ENCODE measurements at places on chromosomes 2 and 18. TPM values are rescaled to one million over a fixed set of nuclear protein-coding genes. Genes with fewer than 3 reads are reported as not detected.
A peak's percentile ranks its signal among the peaks of the same experiment; 100 is the strongest.

SPP2 gene
- not detected for total RNA-seq

ALPP gene
- total RNA-seq, result not detected

CHST10 gene
- 10.9 TPM for total RNA-seq

LOXL3 gene
- 13.2 TPM for total RNA-seq

GALNT13 gene
- 0.16 TPM for total RNA-seq

UXS1 gene
- 34.7 TPM for total RNA-seq

VAMP8 gene
- total RNA-seq, result 30.5 TPM

DNA sequence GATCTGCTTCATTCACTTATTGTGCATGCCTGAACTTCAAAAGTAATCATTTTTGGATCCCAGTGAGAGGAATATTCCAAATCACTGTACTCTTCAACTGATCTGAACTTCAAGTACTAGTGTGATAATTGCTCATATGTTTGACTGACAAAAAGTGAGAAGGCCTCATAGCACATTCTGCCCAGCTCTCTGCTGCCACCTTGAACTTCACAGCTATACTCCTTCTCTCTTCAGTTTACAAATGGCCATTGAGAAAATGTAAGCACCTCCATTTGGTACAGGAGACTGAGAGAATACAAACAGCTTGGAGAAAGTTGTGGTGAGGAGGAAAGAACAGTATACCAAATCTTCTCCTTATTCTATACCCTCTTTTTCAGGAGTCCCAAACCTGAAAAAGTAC, 946.0 kb upstream of the CHAC2 start:
- ATAC-seq, result no peak

- ATAC-seq, result no peak
These were observed 291.4 kb downstream of the THSD7B start for GRCh38 chr2:137056704-137057103.

- ATAC-seq, result no peak
These were observed 195.3 kb upstream of the ALPP start for GRCh38 chr2:232183279-232183678.

GRCh38 chr2:50260886-50261285, 771.0 kb downstream of the NRXN1 start:
- ATAC-seq, result no peak

DNA sequence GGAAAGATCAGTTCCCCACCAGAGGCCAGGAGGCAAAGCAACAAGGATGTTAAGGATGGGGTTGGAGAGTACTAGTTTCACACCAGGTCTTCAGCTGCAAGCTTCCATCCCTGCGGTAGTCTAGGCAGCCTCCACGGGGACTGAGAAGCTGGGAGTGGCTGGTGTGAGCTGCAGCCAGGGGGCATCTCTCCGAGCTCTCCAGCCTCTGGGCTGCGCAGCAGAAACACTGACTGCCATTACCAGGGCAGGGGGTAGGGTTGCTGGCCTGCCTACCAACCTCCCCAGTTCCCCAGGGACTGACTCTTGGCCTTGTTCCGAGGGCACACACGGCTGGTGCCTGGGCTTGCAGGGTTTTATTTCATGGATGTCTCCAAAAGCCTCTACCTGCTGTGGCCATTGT, 15.9 kb downstream of the GATA6 start:
- peak; percentile 28 for ATAC-seq

GRCh38 chr2:77397763-77398162, 124.4 kb downstream of the LRRTM4 start:
- ATAC-seq, result no peak

- no peak for ATAC-seq
These were observed 506.6 kb upstream of the SPHKAP start for GRCh38 chr2:228688007-228688645.

- no peak for ATAC-seq
These were observed 11.0 kb upstream of the LGALSL start for GRCh38 chr2:64442801-64443429.

- ATAC-seq, result no peak
These were observed 1114.5 kb downstream of the DSC3 start for GRCh38 chr18:29928081-29928480.

DNA sequence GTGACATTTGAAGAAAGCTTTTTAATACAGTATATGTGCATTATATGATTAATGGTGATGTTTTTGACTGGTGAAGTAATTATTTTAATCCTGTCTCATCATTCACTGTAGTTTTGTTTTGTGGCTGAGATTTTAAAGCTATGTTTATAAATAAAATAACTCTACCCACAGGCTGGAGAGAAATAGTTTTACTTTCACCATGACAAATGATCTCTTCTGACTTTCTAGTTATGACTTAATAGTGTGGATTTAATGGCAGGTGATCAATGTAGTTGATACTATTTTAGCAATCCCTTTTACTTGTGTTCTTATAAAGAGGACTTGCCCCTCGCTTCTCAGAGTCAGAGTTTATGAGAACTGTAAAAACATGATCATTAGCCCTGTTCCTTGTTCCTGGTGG, 289.5 kb upstream of the SIX3 start:
- no peak for ATAC-seq

DNA sequence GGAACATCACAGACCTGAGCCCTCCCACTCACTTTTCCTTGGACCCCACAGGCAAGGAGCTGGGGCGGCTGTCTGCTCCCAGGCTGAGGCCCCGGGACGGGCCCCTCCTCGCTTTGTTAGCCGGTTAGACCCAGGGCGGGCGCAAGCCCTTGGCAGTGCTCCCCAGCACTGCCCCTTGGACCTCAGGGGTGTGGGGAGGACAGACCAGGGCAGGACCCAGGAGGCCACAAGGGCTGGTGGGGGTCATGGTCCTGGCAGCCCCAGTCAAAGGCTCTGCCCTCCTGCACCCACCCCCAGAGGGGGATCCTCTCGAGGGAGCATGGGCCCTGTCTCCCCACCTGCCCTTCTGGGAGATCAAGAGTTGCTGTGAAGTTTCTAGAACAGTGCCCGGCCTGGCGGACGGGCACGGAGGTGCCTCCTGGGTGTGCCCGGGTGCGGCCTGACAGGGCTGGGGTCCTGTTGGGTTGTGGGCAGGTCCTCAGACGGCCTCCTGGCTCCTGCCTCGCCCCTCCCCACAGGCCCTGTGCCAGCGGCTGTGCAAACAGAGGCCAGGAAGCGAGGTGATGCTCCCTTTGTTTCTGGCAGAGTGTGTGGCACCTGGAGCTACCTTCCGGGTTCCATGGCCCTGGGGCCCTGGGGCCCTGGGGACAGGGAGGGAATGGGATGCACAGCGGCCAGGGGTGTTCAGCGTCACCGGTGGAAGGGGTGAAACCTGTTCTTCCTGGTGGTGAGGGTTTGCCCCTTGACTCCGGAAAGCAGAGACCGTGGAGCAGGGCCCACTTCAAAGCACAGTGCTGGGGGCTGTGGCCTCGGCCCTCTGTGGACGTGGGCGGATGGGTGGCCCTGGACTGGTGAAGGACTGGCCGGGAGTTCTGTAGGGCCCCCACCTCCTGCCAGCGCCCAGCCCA, 2.9 kb upstream of the GAL3ST2 start:
- ATAC-seq, result no peak

- ATAC-seq, result no peak
These were observed 783 bp downstream of the BUB1 start for GRCh38 chr2:110677080-110677479.

GRCh38 chr18:11883153-11883552, 25.0 kb downstream of the MPPE1 start:
- no peak for ATAC-seq

GRCh38 chr2:49961346-49961745, 807.0 kb upstream of the FSHR start:
- ATAC-seq, result no peak

- ATAC-seq, result no peak
These were observed 263.6 kb upstream of the SALL3 start for GRCh38 chr18:78716022-78716421.

DNA sequence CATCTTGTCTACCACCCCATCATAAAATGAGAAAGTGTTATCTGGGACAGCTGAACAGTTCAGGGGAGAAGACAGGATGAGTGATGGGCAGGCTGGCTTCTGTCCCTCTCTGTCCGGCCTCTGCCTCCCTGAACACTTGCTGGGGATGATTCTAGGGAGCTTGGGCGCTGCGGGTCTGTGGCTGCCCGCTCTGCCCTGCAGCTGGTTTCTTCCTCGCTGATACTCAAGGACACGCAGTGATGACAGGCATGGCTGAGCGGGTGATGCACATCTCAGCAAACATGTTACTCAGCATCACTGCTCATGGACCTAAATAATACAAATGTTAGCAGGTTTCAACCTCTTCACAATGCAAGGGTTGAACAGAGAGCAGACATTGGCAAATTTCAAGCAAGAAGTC, 161.1 kb downstream of the TMEM18 start:
- no peak for ATAC-seq

DNA sequence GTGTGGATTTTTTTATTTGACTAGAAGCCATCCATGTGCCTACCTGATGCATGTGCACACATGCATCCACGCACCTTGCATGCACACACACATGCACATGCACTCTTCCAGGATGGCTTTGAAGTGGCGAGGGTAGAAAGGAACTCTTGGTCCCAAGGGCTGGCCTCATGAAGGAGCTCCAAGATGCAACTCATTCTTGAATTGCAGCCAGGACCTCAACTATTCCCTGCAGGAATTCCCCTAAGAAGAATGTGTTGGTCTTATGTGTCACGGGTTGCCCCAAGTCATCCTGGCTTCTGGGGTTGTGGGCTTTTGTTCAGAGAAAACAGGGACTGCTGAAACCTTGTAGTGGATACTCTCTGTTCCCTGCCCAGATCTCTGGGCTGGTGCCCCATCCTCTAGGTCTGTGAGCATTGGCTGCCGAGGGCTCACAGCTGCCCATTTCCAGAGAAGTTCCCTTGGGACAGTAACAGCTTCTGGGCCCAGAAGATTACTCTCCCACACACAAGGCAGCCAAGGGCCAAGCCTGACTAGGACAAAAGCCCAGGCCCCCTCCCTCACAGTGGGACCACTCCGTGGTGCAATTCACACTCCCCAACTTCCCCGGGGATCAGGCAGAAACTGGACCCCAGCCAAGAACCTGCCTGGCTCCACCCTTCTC, 137.6 kb downstream of the COPS8 start:
- peak; percentile 55 for ATAC-seq

- no peak for ATAC-seq
These were observed 59.3 kb upstream of the MAP4K4 start for GRCh38 chr2:101638181-101638711.

- ATAC-seq, result no peak
These were observed 7.7 kb upstream of the ICOS start for GRCh38 chr2:203928849-203929248.

DNA sequence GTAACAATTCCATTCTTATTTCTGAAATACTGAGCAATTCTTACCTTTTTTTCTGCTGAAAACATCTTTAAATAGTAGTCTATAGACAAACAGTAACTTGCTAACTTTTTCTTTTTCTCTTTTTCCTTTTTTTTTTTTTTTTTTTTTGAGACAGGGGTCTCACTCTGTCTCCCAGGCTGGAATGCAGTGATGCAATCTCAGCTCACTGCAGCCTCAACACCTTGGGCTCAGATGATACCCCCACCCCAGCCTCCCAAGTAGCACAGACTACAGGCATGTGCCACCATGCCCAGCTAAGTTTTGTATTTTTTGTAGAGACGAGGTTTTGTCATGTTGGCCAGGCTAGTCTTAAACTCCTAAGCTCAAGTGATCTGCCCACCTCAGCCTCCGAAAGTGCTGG, 42.2 kb downstream of the MFSD6 start:
- no peak for ATAC-seq

GRCh38 chr2:180208841-180209240, 201.7 kb upstream of the CWC22 start:
- no peak for ATAC-seq

GRCh38 chr18:2515908-2516625, 55.2 kb downstream of the METTL4 start:
- ATAC-seq, result no peak

All from gastroesophageal sphincter (tissue), 4 donors.